Hypothalamus (tissue), 51 donors: ENCODE measurements at places on chromosomes 12 and 14.

DNA sequence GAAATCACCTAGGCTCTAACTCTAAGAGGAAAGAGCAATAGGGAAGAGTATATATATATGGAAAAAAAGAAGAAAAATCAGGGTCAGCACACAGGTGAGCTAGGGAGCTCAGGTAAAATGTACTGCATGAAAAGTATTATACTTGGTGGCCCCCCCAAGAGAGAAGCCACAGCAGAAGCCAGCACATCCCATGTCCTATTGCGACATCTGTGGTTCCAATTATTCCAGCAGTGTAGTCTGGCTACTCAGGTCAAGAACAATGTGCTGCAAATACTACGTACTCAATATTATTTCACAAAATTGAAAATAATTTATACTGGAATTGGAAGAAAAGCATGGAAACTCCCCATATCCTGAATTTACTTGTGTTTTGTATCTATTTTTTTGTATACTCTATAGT, 85.5 kb downstream of the CEP83 start:
- DNase-seq = no peak

- no peak for DNase-seq
Observed at GRCh38 chr12:31702047-31702446, 26.8 kb downstream of the AMN1 start.

DNA sequence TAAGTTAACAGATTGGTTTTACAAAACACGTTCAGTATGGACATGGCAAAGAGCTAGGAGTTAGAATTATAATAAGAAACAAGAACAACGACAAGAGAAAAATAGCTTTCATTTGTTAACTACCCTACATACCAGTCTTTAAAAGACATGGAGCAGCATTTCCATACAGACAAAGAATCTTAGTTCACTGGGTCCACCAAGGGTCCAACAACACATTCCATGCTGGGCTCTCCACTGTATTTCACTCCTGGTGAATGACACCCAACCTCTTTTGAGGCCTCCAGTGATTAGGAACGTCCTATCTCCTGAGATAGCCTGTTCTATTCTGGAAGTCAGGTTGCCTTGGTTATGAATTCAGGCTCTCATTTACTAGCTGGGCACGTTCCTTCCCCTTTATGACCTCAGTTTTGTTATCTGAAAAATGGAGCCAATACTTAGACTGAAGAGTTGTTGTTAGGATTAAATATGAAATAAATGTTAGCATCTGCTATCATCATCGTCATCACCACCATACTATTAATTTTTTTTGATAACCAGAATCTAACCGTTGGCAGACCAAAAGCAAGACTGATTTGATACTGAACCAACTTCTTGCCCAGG, 37.7 kb downstream of the C12orf75 start:
- DNase-seq = no peak

GRCh38 chr14:50718949-50719348, 50.8 kb upstream of the SAV1 start:
- no peak for DNase-seq

DNA sequence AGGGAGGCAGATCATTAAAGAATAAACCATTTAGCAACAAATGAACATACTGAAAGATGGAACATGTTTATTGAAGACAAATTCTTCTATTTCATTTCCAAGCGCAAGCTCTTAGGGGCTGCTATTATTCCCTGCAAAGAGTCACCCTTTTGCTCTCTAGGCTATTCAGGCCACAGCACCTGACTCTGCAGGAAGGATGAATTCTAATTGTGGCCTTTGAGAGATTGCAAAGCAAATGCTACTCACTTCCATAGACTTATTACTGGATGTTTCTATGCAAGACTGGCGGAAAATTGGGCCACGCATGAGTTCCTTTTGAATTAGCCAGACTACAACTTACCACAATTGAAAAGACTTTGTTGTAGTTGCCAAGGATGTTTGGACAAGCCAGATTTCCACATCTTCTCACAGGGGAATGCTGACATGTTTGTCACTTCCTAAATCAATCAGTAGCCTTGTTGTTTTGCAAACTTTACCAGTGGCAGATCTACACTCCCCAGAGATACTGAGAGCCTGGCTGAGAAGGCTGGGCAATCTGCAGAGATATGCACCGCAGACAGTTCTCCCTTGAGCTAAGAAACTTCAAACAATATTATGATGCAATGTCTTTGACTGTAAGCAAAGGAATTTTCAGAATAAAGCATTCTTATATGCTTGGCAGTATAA, 334.3 kb upstream of the SYT1 start:
- no peak for DNase-seq

GRCh38 chr14:99936738-99937474, 128.3 kb upstream of the EVL start:
- no peak for DNase-seq

DNA sequence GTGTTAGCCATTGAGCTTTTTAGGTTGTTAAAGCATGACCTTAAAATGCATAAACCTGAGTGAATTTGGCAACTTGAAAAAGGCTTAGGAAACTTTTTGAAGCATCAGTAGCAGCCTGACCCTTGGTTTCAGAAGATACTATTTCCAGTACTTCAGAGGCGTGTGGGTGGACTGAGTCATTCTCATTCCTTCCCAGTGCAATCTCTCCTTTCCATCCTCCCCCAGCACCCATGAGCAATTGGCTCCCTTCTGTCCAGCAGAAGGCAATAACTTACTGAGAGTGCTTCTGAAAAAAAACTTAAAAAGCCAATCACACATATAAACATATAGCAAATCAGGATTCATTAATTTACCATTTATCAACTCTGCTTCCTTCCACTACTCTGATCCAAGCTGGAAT, 299.3 kb upstream of the STXBP6 start:
- no peak for DNase-seq

- no peak for DNase-seq
Observed at GRCh38 chr12:71804505-71804904, 35.1 kb upstream of the TBC1D15 start.

GRCh38 chr12:119842380-119842779, 34.7 kb downstream of the CIT start:
- no peak for DNase-seq

GRCh38 chr14:51441001-51441400, 201.0 kb downstream of the TMX1 start:
- DNase-seq = no peak

DNA sequence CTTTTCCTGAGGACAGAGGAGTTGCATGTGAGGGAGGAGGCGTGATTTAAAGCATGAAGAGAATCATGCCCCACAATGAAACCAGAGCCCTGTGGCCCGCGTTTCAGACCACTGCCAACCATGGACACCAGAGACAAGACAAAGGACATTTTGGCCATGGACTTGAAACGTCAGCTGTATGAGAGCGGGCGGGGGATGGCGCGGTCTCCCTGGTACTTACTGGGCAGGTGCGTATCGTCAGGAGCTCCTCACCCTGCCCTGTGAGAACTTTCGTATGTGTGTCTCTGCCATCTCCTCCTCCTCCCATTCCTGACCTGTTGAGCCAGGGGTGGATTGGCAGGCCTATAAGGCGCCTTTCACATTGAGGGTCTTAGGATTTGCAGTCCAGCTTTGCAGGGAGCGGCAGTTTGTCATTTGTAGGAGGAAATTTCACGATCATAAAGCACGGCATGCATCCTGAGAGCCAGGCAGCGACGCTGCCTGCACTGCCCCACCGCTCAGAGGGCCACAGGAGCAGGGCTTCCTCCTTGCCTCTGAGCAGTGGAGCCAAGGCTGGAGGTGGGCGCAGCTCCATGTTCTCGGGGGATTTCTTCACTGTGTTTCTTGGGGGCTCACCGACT, 22.2 kb downstream of the SFSWAP start:
- no peak for DNase-seq

DNA sequence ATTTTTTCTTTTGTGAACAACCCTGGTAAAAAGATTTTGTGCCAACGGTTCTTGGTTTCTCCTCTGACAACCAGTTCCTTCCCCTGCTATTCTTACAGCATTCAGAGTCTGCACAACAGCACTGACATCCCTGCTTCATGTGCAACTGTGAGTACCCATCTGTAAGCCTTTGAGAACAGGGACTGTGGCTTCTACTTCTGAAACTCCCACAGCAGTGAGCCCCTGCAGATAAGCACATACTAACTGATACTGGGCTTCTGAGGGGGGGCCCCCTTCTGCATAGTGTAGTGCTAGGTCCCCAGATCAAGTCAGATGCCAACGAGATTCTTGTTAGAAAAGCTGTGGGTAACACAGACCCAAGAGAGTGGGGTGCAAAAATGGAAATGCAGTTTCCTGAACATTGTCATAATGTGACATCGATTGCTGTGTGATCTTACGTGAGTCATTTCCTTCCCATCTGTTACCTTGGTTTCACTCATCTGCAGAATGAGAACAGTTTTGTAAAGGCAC, 11.1 kb upstream of the NINJ2 start:
- no peak for DNase-seq
